ENCODE measurements at places on chromosomes 1 and 21.

- no peak for DNase-seq
Measured at GRCh38 chr1:46133781-46134350, 1.4 kb upstream of the PIK3R3 start.

DNA sequence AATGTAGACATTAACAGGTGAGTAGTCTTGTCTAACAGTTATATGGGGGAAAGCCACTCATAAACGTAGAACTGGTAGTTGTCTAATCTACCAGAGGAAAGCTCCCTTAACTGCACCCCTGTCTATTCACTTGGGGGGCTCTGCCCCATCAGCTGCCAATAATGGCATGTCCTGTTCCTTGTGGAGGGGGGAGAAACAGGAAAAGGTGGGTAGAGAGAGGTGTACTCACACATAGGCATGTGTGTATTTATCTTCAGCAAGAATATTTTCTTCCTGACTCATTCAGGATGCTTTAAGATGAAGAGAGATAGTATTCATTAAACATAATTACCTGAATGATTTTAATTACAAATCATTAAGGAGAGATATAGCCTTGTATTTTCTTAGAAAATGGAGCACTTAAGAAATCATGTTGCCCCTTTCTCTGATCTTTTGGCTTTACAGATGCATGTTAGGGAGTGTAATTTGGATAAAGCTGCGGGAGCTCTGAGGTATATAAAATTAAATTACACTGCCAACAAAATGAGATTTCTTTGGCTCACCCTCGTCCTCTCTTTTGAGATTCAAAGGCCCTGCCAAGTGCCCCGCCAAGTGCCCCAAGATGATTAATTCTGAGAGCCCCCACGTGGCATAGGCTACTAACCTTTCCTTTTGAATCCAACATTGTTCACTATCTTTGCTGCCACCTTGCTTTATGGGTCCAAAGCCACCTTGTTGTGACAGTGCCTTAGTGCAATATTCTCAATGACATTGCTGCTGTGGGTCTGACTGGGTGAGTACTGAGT, 286.3 kb upstream of the LYPLAL1 start:
- DNase-seq: no peak

DNA sequence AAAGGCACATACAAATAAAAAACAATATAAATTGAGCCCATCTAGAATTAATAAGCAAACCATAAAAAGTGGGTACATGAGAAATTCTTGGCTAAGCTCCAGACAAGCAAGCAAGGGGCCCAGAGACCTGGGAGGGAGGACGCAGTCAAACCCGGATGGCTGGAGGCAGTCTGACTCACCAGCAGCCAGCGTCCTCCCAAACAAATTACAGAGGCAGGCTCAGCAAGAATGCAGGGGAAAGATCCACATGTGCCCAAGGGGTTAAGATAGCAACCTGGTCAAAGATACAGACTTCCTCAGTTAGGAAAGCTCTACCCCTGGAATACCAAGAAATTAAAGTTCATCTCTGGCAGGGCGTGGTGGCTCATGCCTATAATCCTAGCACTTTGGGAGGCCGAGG, 7.4 kb upstream of the TIAM1 start:
- DNase-seq: no peak

DNA sequence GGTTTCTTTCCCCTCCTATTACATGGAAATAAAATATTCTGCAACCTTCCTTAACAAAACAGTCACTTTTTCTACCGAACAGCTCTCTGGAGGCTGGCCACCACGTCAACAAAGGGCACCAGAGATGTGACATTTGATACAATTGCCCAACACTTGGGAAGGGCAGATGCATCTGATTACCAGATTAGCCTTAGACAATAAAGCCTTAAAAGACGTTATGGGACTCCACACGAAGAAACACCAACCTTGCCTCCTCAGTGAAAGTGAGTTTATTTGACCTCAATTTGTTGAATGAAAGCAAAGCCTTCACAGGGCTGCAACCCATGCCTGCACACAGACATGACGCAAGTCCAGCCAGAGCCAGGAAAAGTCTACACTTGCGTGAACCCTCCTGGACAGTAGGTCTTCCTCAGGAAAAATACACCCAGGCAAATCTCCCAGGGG, 136.1 kb downstream of the TGFBR3 start:
- no peak for DNase-seq

DNA sequence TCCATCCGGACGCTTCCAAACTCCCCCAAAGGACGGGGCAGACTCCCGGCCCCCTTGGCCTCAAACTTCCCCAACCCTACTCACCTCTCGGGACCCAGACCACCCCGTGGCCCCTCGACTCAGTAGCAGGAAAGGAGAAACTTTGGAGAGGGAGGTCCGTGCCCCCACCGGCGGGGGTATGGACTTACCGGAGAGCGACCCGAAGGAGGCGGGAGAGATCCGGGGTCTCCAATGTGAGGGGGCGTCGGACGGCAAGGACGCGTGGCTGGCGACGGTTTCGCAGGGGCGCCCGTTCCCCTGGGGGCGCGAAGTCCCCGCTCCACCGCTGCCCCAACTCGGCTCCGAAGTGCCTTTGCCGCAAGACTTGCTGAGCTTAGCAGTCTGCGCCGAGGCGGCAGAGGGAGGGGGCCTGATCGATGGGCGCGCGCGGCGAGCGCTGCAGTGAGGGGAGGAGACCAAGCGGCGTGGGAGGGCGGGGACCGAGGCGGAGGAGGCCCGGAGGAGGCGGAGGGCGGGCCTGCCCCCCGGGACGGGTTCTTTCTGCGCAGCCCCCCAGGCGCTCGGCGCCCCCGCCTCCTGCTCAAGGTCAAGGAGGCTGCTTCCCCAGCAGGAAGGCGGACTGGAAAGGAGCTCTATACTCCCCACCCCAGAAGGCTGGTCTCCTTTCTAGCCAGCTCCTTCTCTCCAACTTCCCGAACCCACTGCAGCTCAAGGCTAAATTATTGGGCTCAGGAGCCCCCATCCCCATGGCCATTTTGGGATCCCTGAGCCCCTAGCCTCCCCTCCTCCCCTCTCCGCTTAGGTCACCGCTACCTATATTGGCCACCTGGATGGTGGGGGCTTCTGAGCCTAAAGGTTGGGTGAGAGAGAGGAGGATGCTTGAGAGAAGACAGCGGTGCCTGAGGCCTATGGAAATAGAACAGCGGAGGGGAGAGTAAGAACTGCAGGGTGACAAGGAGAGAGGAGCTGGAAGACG, at the start of gene SYT2:
TSS of gene SYT2 (minus strand) at position 385 of the 976 bp plus-strand sequence. CDS start 104,682 bp downstream, outside the sequence.
- peak; percentile 15 for DNase-seq

DNA sequence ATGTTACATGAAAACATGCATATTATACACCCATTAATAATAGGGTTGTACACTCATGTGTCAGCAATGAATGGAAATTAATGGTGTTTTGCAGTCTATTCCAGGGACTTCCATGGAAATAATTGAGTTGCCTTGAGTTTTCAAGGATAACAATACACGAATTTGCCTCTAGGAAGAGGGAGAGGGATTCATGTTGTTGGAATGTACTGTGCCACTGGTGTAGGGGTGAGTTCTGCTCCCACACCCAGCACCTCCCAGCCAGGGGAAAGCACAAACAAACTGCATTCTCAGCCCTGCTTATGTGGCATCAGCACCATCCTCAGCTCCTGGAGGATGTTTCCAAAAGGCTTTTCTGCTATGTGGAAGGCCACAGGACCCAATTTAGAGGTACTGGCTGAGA, 57.8 kb downstream of the BCAR3 start:
- no peak for DNase-seq

DNA sequence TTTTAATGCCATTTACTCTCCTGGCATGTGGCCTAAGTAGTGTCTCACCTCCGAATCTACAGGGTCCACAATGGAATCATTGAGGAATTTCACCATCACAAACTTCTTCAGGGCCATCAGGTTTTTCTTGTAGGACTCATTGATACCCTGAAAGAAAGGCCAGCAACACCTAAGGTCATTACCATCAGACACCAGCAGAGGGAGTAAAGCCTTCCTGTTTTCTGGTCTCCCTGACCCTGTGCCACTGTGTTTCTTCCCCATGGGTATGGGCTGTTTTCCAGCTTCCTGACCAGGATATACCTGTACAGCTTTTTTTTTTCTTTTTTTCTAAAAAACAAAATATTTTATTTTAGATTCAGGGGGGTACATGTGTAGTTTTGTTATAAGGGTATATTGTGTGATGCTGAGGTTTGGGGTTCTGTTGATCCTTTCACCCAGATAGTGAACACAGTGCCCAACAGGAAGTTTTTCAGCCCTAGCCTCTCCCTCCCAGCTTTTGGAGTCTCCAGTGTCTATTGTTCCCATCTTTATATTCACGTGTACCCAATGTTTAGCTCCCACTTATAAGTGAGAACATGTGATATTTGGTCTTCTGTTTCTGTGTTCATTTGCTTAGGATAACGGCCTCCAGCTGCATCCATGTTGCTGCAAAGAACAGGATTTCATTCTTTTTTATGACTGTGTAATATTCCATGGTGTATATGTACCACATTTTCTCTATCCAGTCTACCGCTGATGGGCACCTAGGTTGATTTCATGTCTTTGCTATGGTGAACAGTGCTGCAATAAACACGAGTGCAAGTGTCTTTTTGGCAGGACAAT, 18.3 kb downstream of the PPT1 start:
- DNase-seq: peak; percentile 27

DNA sequence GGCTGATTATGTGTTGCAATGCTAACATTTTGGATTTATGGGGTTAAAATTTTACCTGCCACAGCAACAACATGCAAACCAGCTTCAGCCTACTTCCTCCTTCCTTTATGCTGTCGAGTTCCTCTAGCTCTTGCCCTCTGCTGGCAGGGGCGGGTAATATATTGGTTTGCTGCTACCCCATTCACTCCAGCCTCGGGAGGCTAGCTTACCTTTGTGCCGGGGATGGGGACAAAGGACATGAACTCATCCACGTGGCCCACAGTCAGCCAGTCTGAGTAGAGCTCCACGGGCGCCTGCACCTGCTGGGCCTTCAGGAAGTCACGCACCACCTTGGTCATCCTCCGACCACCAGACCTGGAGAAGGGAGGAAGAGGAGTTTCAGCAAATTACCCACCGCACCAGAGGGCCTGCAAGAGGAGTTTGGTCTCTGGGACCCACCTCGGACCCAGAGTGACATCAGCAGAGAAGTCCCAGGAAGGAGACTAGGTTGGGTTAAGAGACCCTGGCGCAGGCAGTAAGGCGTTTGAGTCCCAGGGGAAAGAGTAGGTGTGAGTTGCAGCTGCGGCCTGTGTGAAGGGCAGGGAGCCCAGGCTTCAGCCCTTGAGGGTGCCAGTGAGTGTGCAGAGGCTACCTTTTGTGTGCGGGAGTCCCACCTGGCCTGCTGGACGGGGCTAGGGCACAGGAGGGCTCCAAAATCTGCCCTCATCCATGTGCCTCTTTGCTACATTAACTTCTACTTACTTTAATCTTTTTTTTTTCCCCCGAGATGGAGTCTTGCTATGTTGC, 21.8 kb upstream of the SDHB start:
- DNase-seq: no peak

- DNase-seq: no peak
Measured at GRCh38 chr21:29256126-29256910, 42.4 kb upstream of the BACH1 start.

DNA sequence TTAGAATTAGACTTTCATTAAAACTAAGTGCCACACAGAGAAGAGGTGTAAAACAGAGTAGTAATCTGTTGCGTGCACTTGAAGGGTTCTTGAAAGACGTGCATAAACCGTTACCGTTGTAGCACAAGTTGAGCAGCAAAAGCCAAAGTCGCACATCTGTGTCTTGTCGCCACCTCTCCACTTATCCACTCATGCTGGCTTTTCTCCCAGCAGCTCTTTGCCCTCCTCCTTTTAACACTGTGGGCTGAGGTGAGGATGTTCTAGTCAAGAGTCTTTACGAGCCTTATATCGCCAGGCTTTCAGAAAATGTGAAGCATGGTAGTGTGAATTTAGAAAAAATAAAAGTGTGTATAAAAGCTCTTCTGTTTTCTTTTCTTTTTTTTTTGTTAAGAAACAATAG, 48.0 kb downstream of the NR5A2 start:
- DNase-seq: no peak

DNA sequence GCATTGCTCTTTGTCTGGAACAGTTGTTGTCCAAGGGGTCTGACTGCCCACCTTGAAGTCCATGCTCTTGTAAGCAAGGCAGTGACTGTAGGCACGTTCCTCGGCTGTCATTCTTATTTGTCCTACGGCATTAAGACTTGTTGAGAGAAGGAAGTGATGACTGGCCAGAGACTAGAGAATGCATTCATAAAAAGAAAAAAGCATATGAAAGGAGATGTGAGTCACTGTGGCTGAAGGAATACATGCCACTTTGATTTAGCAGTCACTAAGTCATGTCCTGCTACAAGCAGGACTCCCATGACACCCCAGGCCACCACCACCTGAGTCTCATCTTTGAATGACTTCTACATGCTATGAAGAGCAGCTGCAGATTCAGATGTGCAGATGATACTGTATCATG, 50.5 kb downstream of the CNN3 start:
- DNase-seq: no peak

GRCh38 chr1:182601416-182601786, 2.8 kb downstream of the RGS16 start:
- DNase-seq: peak; percentile 74

GRCh38 chr1:245288796-245289195, 134.0 kb downstream of the KIF26B start:
- DNase-seq: no peak

GRCh38 chr1:27634177-27634984, 604 bp downstream of the FGR start:
- no peak for DNase-seq

DNA sequence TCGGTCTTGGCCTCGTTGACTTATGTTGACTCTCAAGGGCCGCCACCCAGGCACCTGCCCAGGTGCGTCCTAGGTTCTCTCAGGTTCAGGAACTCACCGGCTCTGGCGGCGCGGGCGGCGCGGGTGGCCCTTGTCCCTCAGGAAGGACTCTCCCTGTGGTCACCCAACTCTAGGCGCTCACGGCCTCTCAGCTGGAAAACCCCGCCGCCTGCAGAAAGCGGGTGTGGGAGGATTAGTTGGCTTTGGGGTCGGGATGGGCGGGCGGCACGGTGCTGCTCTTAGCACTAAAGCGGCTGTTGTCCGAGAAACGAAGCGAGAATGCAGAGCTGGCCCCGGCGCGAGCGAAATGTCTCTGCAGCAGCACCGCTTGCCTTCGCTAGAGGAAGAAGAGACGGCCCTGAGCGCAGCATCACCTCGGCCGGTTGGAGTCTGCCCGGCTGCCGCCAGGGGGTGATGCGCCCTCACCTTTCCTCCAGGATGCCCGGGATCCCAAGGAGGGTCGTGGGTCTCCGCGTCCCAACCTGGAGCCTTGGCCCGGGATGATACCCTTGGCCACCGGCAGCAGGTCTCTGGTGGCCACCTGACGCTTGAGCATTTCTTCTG, 8.1 kb upstream of the TADA1 start:
- no peak for DNase-seq

- DNase-seq: no peak
Measured at GRCh38 chr1:43779266-43779665, 71.9 kb downstream of the ST3GAL3 start.

DNA sequence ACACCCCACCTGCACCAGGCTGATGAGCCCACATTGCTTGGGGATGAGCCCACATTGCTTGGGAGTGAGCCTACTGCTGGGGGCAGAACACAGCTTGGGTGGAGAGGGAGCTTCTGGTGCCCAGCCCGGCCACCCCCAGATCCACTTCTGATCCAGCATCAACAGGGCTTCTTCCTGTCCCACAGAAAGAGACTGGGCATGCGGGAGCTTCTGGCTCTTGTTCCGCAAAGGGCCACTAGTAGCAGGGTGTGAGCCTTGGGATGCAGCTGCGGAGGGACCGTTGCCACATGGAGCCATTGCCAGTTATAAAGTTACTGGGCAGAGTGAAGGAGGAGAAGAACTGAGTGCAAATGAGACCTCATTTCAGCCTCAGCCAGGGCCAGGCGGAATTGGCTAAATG, 36.3 kb downstream of the PKP1 start:
- DNase-seq: no peak

GRCh38 chr1:19678493-19678892, 13.8 kb downstream of the HTR6 start:
- no peak for DNase-seq

GRCh38 chr21:29074783-29075182, 1.3 kb upstream of the CCT8 start:
- no peak for DNase-seq

Data from NCI-H1930 (cell line).